ENCODE measurements at places on chromosomes 12 and 14.

GRCh38 chr12:6795088-6795487 is 5.8 kb downstream of the CD4 start:
- DNase-seq, result no peak

DNA sequence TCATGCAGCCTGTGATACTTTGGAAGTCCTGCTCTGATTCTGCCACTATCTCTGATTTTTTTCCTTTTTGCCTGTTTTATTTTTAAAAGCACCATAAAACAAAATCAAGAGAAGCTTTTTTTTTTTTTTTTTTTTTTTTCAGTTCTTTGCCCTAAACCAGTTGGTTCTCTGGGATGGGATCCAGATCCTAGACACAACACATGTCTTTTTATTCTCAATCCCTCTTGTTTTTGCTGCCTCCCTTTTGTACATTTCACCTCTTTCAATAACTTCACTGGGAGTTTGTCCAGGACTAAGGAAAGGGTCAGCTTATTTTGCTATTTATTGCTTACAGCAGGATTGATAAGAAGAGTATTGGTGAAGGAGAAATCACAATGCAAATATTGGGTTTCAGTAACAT is 139.4 kb downstream of the GRIP1 start:
- DNase-seq, result no peak

GRCh38 chr14:101216366-101217079 is 313.0 kb upstream of the RTL1 start:
- DNase-seq, result no peak

- no peak for DNase-seq
Observed at GRCh38 chr12:3326156-3326849, 164.7 kb upstream of the PRMT8 start.

DNA sequence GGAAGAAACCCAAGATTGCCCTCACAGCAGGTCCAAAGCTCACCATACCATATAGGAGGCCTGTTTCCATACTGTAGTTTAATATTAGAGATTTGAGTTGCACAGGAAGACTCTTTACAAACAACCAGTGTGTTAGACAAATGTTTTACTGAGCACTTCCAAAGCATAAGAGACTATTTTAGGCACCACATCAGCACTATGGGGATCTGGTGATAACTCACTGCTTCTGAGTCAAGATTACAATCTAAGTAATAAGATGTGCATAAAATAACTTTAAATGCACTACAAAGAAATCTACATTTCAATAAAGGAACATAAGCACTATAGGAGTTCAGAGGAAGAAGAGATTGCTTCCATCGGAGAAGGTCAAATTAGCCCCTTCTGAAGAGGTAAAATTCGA is 71.4 kb downstream of the SPPL3 start:
- DNase-seq, result no peak

GRCh38 chr12:41061192-41061591 is 126.9 kb upstream of the PDZRN4 start:
- peak; percentile 2 for DNase-seq

- no peak for DNase-seq
Observed at GRCh38 chr14:58882577-58883018, 244.8 kb downstream of the DACT1 start.

- DNase-seq, result no peak
Observed at GRCh38 chr12:113359133-113359938, 949 bp downstream of the PLBD2 start.
